Uterus (tissue), 4 donors: ENCODE measurements at places on chromosomes 2 and 18. TPM values are rescaled to one million over a fixed set of nuclear protein-coding genes. Genes with fewer than 3 reads are reported as not detected.

Gene GULP1
- 87.9 TPM for total RNA-seq

Gene SFXN5
- 15.2 TPM for total RNA-seq

Gene TRIM43
- 0.48 TPM for total RNA-seq

Gene LHCGR
- total RNA-seq: not detected

Gene SPP2
- 1.3 TPM for total RNA-seq

Gene LAPTM4A
- 321 TPM for total RNA-seq

Gene TRIM54
- total RNA-seq: 0.88 TPM

Gene SNRPD1
- total RNA-seq: 35.8 TPM

Gene SPATA3
- total RNA-seq: not detected

Gene CXCR1
- total RNA-seq: not detected

Gene DIPK1C
- total RNA-seq: 9.1 TPM

Gene MERTK
- 10.6 TPM for total RNA-seq

Gene AFF3
- total RNA-seq: 9.7 TPM

Gene HNMT
- 54.6 TPM for total RNA-seq

Gene CCDC178
- 1.0 TPM for total RNA-seq

Gene FAM161A
- 16.1 TPM for total RNA-seq

Gene CYRIA
- 8.6 TPM for total RNA-seq

Gene CRYBA2
- not detected for total RNA-seq

Gene NGEF
- 6.8 TPM for total RNA-seq

Gene C2orf76
- 13.5 TPM for total RNA-seq

Gene VAMP5
- total RNA-seq: 113 TPM
